NCI-H524 (cell line): ENCODE measurements at places on chromosomes 6 and 20.
A peak's percentile ranks its signal among the peaks of the same experiment; 100 is the strongest.

- DNase-seq: no peak
These were observed 180.8 kb upstream of the CST7 start for GRCh38 chr20:24768201-24768636.

DNA sequence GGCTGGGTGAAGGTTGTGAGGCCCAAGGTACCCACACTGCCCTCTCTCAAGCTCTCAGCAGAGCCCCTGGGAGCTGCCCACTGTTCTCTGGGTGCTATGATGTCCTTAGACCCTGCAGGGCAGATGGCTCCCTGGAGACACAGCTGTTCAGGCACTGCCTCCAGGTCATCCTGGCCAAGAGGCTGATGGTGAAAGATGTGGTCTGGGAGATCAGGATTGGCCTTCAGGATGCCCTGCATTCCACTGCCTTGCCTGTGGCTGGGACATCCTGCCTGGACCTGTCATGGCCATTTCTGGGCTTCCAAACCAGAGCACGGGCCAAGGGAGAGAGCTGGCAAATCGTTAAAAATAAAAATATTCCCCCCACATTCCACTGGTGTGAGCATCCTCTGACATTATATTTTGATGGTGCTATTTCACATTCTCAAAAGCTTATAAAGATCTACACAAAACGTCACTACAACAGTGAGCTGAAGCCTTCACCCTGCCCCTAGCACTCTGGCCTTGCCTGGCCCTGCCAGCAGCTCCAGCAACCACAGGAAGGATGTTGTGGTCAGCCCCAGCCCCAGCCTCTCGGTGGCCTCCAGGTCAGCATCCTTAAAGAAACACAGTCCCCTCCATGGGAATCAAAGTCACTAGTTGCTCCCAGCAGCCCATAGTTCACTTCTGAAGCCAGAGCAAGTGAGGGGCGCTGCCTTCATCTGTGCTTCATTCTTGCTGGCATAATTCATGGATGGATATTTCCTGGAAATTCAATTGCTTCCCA is 13.5 kb upstream of the KCNK16 start:
- peak; percentile 11 for DNase-seq

GRCh38 chr20:62374331-62375152 is 7.4 kb upstream of the LAMA5 start:
- no peak for DNase-seq

GRCh38 chr20:24503352-24503931 is 34.0 kb downstream of the SYNDIG1 start:
- no peak for DNase-seq

DNA sequence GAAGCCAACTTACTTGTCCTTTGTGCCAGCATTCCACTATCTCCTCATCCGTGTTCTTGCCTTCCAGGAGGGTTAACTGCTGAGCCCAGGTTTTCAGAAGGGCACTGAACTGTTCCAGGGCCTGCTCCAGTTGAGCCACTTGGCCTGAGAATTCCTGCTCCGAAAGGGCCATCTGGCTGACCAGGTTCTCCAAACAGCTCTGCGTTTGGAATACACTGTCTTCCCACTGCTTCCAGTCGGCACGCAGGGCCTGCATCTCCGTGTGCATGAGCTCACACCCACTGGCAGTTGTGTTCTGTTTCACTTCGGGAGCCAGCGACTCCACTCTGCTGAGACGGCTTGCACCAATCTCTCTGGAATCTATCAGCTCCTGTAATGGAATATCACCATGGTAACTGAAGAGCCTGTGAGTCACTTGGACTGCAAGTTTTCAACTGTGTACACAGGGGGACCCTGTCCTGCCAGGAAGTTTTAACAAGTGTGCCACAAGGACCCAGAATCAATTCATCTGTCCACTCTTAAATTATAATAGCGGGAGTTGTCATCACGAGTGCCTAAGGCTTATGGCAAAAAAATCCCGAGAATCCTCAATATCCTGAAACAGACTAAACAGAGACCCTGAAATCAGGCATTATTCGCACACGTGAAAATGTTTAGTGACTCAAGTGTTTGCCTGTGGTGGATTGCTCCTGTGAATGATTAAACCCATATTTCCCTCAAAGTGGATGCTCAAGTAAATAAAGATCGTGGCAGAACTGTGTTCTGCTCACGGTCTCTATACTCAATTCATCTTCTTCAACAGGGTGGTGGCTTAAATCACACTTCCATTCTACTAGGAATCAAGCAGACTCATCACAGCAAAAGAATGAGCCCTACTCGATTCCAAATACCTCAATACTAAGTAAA is 255.9 kb downstream of the SYNE1 start:
- DNase-seq: peak; percentile 74

DNA sequence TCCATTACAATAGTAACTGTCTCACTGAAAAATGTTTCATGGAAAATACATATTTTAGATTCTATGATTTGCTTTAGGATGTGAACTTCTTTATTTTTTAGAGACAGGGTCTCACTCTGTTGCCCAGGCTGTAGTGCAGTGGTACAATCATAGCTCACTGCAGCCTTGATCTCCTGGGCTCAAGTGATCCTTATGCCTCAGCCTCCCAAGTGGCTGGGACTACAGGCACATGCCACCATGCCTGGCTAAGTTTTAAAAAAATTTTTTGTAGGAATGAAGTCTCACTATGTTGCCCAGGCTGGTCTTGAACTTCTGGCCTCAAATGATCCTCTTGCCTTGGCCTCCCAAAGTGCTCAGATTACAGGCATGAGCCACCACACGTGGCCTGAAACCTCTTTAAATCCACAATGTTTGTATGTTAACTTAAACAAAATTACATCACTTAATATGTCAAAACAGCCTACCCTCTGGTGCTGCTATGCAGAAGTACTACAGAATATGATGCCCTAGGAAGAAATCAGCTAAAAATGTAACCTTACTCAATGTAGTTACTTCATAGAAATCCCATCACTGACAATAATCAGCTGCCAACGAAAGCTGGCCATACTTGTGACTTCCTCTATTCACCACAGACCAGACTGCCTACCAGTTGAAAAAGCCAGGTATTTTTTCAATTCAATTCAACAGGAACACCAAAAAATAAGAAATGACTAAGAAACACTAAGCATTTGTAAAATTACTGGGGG is 17.6 kb downstream of the EEF1A1 start:
- no peak for DNase-seq

DNA sequence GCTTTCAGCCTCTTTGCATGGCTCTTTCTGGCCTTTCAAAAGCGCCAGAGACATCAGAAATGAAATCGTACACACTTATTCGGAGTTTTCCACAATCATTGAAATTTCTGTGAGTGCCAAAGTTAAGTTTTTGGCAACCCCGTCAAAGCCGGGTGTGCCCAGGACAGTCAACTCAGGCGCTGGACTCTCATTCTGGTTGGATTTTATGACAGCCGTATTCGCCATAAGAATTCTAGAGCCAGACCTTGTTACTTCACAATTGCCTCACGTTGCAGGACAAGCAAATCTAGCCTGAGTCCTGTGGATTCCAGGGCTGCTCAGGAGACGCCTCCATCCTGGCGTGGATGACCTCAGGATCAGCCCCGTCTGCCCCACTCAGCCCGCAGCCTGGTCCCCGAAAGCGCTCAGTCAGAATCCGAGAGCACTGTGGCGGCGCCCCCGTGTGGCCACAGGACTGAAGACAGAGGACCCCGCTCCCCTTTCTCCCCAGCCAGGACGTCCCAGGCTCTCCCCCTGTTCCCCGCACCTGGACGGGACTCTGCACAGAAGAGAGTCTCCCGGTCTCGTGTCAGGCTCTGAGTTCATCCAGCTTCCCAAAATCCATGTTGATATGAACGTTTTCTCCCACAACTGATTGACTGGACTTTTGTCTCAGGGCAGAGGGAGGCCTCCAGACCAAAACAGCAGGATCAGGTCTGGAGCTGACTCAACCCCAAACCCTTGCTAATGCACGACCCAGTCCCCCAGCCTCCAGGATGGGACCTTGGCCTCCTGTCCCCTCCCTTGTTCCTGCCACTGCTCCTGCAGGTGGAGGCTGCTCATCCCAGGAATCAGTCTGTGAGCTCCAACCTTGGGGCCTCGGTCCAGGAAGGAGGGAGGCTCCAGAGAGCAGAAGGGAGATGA is 38.2 kb downstream of the MICA start:
- DNase-seq: no peak

- DNase-seq: no peak
These were observed 59.9 kb upstream of the TMEM30A start for GRCh38 chr6:75344455-75344854.

DNA sequence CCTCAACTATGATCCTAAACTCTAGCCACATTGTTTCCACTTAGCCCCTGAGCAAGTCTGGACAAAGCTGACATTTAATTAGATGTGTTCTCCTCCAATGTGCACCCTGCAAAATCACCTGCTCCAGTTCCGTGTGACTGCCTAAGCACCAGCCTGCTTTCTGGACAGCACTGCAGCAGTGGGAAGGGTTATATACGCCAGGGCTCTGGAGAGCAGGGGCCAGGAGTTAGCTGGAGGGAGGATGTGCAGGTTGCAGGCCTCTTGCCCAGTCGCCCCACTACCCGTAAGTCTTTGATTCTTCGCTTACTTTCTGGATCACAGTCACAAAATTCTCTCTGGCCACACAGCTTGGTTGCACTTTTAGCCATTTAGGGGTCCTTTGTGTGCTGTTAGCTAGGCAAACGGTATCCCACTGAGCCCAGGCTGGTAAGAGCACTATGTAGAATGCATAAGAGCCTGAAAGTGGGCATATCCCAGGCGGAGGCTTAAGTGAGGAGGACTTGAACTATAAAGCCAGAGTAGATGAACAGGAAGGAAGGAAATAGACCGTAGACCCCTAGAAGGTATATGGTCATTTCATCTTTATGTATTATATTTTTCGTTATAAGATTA is 10.7 kb upstream of the PLEKHG1 start:
- DNase-seq: no peak

DNA sequence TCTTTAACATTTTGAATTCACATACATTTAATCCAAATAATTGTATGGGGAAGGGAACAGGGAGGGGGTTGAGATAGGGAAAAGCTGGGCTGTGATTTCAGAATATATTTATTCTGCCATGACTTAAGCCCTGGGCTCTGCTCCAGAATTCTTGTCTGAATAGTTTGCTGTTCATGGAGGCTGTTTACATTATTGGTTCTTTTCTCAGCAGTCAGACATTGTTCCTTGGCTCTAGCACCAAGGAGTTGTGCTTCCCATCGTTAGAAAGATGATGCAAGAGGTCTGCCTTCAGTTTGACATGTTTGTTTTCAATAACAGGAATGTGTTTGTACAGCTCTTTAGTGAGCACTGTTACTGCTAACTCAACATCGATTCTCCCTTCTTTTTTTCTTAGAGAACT is 198.8 kb upstream of the CDYL start:
- DNase-seq: no peak

DNA sequence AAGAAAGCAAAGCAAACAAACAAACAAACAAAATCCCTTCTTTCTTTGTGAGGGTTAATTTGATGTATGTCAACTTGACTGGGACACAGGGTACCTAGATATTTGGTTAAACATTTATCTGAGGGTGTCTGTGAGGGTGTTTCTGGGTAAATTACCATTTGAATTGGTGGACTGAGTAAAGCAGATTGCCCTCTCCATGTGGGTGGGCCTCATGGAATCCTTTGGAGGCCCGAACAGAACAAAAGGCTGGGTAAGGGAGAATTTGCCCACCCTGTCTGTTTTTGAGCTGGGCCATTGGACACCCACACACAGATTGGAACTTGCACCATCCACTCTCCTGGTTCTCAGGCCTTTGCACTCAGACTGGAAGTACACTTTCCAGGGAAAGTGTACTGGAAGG is 628.8 kb upstream of the CITED2 start:
- no peak for DNase-seq

- DNase-seq: no peak
These were observed 17.9 kb upstream of the ZBTB2 start for GRCh38 chr6:151409260-151409659.

GRCh38 chr20:45350217-45350616 is 2.0 kb upstream of the SDC4 start:
- DNase-seq: no peak

DNA sequence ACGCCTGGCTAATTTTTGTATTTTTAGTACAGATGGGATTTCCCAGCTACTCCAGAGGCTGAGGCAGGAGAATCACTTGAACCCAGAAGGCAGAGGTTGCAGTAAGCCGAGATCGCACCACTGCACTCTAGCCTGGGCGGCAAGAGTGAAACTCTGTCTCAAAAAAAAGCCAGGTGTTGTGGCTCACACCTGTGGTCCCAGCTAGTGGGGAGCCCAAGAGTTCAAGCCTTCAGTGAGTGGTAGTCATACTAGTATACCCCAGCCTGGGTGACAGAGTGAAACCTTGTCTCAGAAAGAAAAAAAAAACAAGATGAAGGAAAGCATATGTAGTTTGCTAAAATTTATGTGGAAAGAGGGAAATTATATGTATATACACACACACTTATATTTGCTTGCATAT is 20.0 kb upstream of the POU5F1 start:
- DNase-seq: no peak

DNA sequence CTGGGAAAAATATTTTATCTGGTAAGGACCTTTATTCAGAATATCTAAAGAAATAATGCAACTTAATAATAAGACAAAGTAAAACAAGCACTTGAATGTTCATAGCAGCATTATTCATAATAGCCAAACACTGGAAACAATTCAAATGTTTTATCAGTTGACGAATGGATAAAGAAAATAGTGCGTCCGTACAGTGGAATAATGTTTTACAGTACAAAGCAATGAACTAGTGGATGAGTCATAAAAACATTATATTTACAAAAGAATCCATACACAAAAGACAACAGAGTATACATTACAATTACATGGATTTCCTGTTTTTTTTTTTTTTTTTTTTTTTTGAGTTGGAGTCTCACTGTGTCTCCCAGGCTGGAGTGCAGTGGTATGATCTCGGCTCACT is 12.7 kb downstream of the SMAP1 start:
- no peak for DNase-seq

GRCh38 chr6:165308926-165309731 is at the start of gene C6orf118:
Gene C6orf118, minus strand, starts transcription at chr6:165309605. Its CDS starts 19 bp downstream, at chr6:165309586.
- peak; percentile 92 for DNase-seq

- DNase-seq: no peak
These were observed 37.2 kb downstream of the SLC22A2 start for GRCh38 chr6:160221423-160221822.

GRCh38 chr6:68235326-68235784 is 399.7 kb upstream of the ADGRB3 start:
- no peak for DNase-seq

DNA sequence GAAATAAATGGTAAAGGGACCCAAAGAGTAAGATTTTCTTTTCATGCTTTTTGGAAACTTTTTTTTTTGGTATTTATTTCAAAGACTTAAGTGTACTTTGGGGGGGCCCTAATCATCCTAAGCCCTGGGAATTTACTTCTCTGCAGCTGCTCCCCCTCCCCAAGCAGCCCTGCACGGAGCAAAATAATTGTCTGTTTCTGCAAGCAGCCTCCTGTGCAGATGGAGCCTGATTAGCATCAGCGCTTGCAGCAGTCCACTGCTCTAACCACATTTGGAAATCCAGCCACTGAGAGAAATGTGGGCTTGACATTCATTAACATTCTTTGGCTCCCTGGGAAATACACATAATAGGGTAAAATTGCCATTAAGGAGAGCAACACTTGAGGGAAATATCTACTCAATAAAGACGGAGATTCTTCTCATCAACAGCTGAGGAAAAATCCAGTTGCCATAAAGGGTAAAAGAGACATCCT is 309.2 kb upstream of the MAP3K7 start:
- DNase-seq: no peak

GRCh38 chr6:51619042-51619799 is 468.2 kb downstream of the PKHD1 start:
- DNase-seq: no peak

GRCh38 chr6:19142275-19142674 is 694.9 kb upstream of the ID4 start:
- no peak for DNase-seq
